HuH-7 (cell line): ENCODE measurements at places on chromosomes 2 and 18.

GRCh38 chr2:36287363-36288275 lies 68.0 kb upstream of the CRIM1 start:
- DNase-seq = no peak

GRCh38 chr2:20049637-20050036 lies 1.8 kb downstream of the LAPTM4A start:
- DNase-seq = no peak

- DNase-seq = no peak
These were observed 13.1 kb upstream of the GPR17 start for GRCh38 chr2:127632592-127633489.

DNA sequence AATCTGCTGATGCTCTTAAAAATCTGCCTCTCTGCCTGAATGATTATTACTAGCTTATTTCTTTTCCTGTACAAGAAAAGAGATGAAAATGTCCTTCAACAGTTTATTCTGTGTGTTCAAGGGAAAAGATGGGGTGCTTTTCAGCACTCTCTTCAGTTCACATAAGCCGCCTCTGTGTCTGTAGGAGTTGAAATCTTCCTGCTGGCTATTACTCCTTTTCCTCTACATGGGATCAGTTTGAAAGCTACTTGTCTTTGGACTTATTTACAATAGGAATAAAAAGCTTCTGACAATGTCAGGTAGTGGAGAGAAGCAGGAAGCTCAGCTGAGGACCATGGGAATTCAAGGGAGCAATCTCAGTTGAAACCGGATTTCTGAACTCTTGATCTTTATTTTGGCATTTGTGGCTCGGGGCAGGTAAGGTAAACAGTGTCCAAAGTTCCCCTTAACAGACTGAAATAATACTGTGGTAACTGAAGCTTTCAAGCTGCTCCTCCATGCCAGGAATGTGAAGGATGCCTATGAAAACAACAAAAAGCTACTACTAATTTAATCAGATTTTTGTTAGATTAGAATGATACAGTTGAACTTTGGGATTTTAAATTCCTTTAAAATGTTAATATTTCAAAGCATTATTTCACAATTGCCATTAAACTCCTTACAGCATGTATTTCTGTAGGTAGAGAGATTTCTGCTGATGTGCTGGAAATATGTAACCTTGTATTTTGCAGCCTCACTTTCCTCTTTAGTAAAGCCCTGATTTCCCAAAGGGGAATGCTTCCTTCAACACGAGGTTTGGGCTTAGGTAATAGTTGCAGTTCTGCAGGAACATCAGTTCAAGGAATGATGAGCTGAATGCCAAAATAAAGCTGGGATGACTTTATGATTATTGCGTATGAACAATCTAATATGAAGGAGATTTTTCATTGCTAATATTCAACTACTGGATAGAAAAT lies 43.6 kb downstream of the MAPRE2 start:
- peak; percentile 10 for DNase-seq

DNA sequence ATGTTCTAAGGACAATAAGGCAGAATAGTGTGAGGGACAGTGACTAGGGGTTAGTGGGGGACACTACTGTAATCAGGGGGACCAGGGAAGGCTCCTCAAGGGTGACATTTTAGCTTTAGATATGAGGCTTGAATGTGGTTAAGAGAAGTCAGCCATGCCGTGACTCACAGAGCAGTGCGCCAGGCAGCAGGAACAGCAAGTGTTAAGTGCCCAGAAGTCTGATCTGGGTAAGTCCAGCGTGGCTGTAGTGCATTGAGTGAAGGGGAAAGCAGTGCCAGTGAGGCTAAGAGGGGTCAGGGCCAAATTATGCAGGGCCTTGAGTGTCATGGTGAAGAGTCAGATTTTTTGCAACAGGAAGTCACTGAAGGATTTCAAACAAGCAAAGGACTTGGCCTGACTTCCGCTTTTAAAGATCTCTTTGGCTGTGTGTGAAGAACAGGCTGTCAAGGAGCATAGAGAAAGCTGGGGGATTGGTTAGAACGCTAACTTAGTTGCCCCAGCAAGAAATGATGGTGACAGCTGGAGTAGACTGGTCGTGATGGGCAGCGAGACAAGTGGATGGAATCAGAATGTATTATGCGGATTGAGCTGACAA lies 151.5 kb downstream of the MSH2 start:
- no peak for DNase-seq

DNA sequence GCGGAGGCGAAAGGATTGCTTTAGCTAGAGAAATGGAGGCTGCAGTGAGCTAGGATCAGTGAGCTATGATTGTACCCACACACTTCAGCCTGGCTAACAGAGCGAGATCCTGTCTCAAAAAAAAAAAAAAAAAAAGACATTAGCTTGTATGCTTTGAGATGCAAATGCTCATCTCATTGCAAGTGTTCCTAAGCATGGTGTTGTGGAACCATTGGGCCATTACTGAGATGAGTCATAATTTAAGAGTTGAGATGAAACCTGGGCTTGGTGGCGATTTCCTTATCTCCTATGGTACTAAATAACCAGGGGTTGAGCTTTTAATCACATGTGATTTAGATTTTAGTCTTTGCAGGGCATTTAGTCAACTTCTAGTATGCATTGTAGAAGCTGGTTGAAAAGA lies 2.2 kb downstream of the PLEKHA3 start:
- no peak for DNase-seq

DNA sequence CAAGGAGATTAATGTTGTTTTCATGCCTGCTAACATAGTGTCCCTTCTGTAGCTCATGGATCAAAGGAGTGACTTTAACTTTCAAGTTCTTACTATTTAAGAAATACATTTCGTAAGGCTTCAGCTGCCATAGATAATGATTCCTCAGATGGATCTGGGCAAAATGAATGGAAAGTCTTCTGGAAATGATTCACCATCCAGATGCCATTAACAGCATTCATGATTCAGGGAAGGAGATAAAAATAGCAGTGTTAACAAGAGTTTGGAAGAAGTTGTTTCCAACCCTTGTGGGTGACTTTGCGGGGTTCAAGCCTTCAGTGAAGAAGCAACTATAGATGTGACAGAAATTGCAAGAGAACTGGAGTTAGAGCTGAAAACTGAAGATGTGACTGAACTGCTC lies 17.0 kb downstream of the VRK2 start:
- no peak for DNase-seq

GRCh38 chr2:58620093-58620492 lies 379.0 kb upstream of the FANCL start:
- no peak for DNase-seq

DNA sequence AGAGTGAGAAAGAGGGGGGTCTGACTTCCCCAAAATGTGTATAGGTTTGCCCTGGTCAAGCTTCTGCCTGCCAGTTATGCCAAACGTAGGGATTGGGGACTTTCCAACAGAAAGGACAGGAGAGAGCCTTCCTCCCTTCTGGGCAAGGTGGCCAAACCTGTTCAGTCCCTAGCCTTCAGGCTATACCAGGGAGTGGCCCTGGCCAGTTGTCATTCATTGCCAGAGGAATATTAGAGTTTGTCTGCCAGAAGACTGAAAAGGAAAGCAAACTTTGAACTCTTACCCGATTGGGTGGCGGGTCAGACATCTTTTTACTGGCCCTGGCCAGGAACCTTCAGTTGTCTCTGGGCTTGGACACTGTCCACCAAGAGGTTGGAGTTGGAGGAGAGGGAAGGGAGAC lies 22.1 kb downstream of the RAB3GAP1 start:
- no peak for DNase-seq

GRCh38 chr2:127590386-127591190 lies 55.1 kb downstream of the MYO7B start:
- no peak for DNase-seq

GRCh38 chr2:8661736-8662135 lies 20.1 kb upstream of the ID2 start:
- DNase-seq = no peak

DNA sequence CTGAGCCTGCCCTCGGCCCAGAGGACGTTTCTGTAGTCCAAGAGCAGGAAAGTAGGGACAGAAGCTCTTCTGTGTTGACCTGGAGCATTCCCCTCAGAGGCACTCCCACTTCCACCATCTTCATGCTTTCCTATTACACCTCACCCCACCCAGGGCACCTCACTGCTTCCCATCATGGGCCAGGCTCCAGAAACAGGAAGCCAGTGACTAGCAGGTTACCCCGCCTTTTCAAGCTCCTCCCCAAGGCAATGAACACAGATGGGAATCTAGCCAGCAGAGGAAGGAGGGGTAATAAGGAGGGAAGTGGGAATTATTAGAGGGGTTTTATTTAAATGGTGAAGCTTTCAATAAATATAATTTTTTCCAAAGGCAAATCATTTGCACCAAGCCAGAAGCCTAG lies 308.8 kb upstream of the MGAT5 start:
- no peak for DNase-seq

GRCh38 chr2:239361311-239361642 lies 39.5 kb downstream of the HDAC4 start:
- no peak for DNase-seq

- no peak for DNase-seq
These were observed 11.6 kb upstream of the BOK start for GRCh38 chr2:241546771-241547498.

DNA sequence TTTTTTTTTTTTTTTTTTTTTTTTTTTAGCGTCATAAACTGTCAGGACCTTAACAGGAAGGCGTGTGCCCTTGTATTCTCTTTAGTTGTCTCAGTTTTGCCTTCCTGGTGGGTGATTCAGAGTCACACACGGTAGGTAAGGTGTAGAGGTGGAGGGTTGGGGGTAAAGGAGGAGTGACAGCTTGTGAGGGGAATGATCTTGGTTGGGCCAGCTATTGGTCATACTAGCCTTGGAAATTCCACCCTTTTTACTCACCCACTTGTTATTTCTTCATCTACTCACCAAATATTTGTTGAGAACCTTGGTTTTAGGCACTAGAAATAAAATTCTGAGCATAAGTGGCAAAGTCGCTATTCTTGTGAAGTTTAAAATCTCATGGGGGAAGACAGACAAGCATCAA lies 22.2 kb downstream of the SMIM21 start:
- DNase-seq = no peak

- DNase-seq = no peak
These were observed 86.1 kb upstream of the SRD5A2 start for GRCh38 chr2:31666878-31667277.

- DNase-seq = no peak
These were observed 59.1 kb downstream of the COA5 start for GRCh38 chr2:98548920-98549818.

GRCh38 chr2:118983915-118984314 lies 41.9 kb downstream of the MARCO start:
- no peak for DNase-seq

DNA sequence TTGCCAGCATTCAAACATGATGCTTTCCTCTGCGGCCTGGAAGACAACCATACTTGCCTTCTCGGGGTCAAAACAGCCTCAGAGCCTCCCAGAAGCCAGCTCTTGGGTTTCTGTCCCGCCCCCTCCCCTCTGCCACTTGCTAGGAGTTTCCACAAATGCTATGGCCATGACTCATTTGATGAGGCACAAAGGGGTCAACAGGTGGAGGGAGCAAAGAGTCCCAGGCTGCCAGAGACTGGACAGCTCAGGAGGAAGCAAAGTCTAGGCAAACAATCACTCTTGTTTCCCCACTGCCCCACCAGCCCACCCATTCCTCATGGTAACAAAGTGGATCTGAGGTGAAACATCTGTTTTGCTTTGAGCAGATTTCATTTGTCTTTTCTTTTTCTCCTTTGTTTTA lies 551.1 kb downstream of the TNS1 start:
- no peak for DNase-seq
